ENCODE measurements at places on chromosomes 3 and 15. TPM values are rescaled to one million over a fixed set of nuclear protein-coding genes. Genes with fewer than 3 reads are reported as not detected.

PLSCR5 gene
- not detected for total RNA-seq

SYNPR gene
- total RNA-seq = not detected

DAZL gene
- not detected for total RNA-seq

CHDH gene
- 1.4 TPM for total RNA-seq

C3orf33 gene
- total RNA-seq = 7.5 TPM

SLC12A1 gene
- not detected for total RNA-seq

PCSK6 gene
- 11.6 TPM for total RNA-seq

PIF1 gene
- total RNA-seq = 21.5 TPM

FBXO40 gene
- total RNA-seq = not detected

TGM5 gene
- total RNA-seq = not detected

CLN6 gene
- 80.0 TPM for total RNA-seq

CRELD1 gene
- total RNA-seq = 13.8 TPM

RTP1 gene
- total RNA-seq = not detected

MORF4L1 gene
- total RNA-seq = 517 TPM

AHSG gene
- not detected for total RNA-seq

ZKSCAN7 gene
- total RNA-seq = not detected

WDR93 gene
- 0.64 TPM for total RNA-seq

ARPIN gene
- total RNA-seq = 11.4 TPM

TGM4 gene
- 0.12 TPM for total RNA-seq

CRYGS gene
- total RNA-seq = 0.43 TPM

STRIT1 gene
- not detected for total RNA-seq

KLHL25 gene
- total RNA-seq = 5.7 TPM

ROPN1 gene
- not detected for total RNA-seq

PP2D1 gene
- not detected for total RNA-seq

SEMA5B gene
- 0.13 TPM for total RNA-seq

DPPA4 gene
- total RNA-seq = not detected

C3orf20 gene
- total RNA-seq = not detected

HOMER2 gene
- 15.3 TPM for total RNA-seq

NPAP1 gene
- not detected for total RNA-seq

GPX1 gene
- 283 TPM for total RNA-seq

ISLR gene
- not detected for total RNA-seq

ASB14 gene
- total RNA-seq = not detected

All from A549 treated with ZK216348 at 1 μM for 4 hours (cell line).